BJ (cell line): ENCODE measurements at places on chromosomes 6 and 20. TPM values are rescaled to one million over a fixed set of nuclear protein-coding genes. Genes with fewer than 3 reads are reported as not detected.
A peak's percentile ranks its signal among the peaks of the same experiment; 100 is the strongest.

DNA sequence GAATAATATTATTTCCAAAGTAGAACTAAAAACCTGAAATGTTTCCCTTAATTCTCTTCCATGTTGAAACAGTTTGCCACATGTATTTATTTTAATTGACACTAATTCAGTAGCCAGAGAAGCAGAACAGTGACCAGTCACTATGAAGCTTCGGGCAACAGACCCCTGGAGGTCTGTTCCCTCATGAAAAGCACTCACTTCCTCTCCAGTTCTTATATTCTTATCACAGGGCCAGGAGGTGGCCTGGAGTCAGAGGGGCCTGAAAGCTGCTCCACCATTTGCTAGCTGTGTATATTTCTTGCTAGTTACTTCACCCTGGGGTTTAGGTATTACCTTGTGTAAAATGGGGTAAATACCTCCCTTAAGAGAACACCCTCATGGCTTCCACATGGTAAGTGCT, 49.1 kb downstream of the MAP7 start:
- no peak for DNase-seq

GRCh38 chr6:154548130-154548830, 37.8 kb upstream of the CNKSR3 start:
- no peak for DNase-seq

- DNase-seq: no peak
Measured at GRCh38 chr6:38188677-38189335, 369.3 kb downstream of the ZFAND3 start.

The MCHR2 gene
- 0.05 TPM in 1 of 2 replicates, not detected in the other for polyA plus RNA-seq

- peak; percentile 96 for DNase-seq
Measured at GRCh38 chr6:161434921-161435747, 161.3 kb upstream of the AGPAT4 start.

The NRSN1 gene
- not detected in 2 replicates for polyA plus RNA-seq

GRCh38 chr6:6397842-6398241, 77.4 kb upstream of the F13A1 start:
- no peak for DNase-seq

- DNase-seq: no peak
Measured at GRCh38 chr20:56166781-56167465, 81.6 kb upstream of the MC3R start.

- no peak for DNase-seq
Measured at GRCh38 chr6:31158863-31159855, 770 bp downstream of the TCF19 start.

The TMEM74B gene
- polyA plus RNA-seq: 0.04 TPM in 1 of 2 replicates, not detected in the other

DNA sequence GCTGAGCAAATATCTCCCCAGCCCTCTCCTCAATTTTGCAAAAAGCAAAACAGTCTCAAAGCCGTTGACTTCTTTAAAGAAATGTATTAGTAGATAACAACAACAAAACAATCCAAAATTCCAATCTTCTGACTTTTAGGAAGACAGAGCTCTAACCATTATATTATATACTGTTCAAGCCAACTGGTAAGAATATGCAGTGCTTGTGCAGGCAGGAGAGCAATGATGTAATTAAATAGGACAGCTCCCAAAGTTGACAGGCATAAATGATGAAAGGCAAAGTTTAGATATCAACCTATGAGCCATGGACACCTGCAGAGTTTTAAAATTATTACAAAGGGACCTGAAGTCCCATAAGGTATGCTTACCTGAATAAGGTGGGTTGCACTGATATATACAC, 16.6 kb upstream of the CEP85L start:
- no peak for DNase-seq

- no peak for DNase-seq
Measured at GRCh38 chr6:159224452-159224851, 55.3 kb downstream of the FNDC1 start.

The RBL1 gene
- polyA plus RNA-seq: 2.2 and 3.8 TPM in 2 replicates
